NCI-H524 (cell line): ENCODE measurements at places on chromosomes 11 and 22.

GRCh38 chr22:21703684-21704316 lies 31.8 kb downstream of the YPEL1 start:
- DNase-seq = peak; percentile 82

DNA sequence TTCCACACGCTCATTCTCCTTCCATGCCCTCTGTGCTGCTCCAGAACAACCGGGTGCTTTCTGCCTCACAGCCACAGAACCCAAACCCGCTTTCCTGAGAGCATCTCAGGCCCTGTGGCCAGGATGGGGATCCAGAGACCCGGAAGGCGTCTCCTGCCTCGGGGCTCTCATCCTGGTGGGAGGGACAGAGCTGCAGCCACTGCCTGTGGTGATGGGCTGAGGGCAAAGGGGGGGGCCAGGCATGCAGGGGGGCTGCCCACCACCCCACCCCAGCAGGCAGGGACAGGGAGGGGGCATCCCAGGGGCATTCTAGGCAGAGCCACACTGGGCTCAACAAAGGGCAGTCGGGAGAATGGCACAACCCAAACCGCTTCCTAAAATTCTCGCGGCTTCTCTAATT lies 41.4 kb downstream of the CERK start:
- no peak for DNase-seq

GRCh38 chr11:107116358-107116757 lies 98.1 kb upstream of the GUCY1A2 start:
- no peak for DNase-seq

- DNase-seq = no peak
These were observed 33.9 kb upstream of the GAB2 start for GRCh38 chr11:78451371-78452150.

DNA sequence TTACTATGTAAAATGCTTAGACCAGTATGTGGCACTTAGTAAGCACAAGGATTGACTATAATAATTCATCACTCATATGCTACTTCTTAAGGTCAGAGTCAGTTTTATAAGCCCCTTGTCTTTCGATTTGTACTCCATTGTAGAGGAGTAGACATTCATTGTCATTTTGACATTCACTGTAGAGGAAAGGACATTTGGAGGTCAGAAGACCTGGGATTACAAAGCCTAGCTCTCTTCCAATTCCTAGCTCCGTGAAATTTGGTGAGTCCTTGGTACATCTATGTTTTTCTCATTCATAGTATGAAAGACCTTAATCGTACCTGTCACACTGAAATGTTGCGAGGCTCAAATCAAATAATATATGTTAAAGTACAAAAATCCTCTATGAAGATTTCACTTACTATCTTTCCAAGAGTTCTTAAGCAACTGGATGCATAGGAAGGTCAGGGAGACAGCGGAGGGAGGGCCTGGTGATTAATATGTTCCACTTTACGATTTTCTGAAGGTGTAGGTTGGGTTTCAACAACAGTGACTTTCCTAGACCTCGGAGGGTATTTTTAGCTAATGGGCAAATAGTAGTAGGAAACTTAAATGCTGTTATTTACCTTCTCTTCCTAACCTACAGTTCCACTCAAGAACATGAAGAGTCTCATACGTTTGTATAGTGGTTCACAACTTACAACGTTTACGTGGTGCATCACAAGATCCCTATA lies 1.4 kb upstream of the EMSY start:
- no peak for DNase-seq

DNA sequence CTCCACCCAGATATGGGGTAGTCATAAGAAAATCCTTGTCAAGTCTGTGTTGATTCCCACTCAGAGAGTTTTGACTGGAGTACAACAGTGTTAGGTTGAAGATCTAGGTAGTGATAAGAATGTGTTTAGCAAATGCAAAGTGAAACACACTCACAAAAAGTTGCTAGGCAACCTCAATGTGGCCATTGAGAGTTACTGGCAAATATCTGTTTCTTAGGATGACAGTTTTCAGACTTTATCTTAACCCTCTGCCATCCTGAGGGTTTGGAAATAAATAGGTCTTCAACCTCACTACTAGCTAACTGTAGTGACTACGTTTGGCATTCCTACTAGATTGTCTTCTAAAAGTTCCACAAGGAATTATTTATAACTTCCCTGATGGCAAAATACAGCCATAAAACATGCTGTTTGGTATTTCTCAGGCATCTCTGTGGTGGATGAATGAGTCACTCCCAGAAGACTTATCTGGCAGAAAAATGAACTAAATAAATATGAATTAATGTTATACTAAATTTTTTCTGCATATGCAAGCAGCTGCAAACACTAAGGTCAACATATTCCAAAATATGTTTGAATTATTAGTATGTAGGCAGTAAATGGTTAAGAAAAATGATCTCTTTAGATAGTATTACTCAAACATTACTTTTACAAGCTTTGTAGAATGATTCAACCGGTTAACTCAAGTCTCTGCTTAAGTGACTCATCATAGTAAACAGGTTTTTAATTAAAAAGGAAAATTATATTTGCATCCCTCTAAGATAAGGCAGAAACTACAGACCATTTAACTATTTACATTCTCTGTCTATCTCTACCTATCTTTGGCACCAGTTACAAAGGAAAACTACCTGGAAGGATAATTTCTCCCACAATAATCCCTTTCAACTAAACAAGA lies 17.1 kb upstream of the SYTL2 start:
- no peak for DNase-seq

- no peak for DNase-seq
These were observed 712 bp downstream of the HSPB2 start for GRCh38 chr11:111913031-111913861.
